ENCODE measurements at places on chromosomes 3 and 15. TPM values are rescaled to one million over a fixed set of nuclear protein-coding genes. Genes with fewer than 3 reads are reported as not detected.

Gene IL16
- 0.36 TPM for total RNA-seq

Gene PSTPIP1
- total RNA-seq: not detected

Gene POLQ
- 1.3 TPM for total RNA-seq

Gene TMEM266
- total RNA-seq: 0.36 TPM

Gene SHQ1
- total RNA-seq: 28.0 TPM

Gene TLNRD1
- total RNA-seq: 24.3 TPM

Gene HYAL1
- total RNA-seq: 0.27 TPM

Gene GOLGA6L7
- total RNA-seq: not detected

DNA sequence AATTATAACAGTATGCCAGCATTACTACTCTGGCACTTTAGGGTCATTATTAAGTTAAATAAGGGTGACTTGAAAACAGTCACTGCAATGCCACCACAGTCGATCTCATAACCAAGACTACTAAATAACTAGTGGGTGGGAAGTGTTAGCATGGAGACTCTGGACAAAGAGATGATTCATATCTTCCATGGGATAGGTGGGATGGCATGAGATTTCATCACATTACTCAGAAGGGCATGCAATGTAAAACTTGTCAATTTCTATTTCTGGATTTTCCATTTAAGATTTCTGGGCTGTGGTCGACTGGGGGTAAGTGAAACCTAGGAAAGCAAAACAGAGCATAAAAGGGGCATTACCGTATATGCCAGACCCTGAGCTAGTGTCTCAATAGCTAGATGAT is 538.9 kb upstream of the GRM7 start:
- no peak for DNase-seq

DNA sequence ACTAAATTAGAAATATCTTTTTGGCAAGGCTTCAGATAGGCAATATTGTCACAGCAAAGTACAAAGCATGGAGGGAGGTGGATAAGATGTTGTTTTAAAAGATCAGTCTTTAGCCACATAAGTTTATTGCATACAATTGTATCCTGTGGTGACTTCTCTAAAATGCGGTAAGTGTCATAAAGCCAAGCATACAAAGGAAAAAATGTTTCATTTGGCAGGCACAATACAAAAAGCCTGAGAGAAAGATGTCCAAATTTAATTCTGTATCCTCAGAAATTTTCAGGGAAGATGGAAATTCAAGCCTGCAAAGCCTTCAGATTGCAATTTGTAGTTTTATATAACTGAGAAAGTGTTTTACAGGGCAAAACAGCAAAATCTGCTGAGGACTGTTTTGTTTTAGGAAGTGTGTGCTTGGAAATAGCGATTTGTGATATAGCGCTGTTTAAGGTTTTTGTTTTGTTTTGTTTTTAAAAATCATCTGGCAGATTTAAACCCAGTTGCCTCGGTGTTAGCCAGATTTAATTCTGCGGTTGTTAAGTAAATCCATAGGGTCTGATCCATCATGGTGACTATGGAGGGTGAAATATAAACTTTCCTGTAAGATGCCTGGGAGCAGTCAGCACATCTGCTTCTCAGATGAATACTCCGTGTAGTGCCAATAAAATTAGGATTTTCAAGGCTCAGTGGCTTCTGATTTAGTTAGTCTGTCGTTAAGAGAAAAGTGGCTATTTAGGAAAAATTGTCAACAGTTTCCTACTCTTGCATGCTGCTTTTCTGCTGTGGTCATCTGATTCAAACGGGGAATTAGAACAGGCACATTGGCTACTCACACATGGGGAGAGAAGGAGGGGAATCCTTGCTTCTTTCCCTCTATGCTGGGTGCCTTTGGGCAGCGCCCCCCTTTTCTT is 8.0 kb downstream of the KAT2B start:
- DNase-seq: no peak

- DNase-seq: peak; percentile 47
Measured at GRCh38 chr15:38535491-38536200, 29.0 kb downstream of the RASGRP1 start.

- no peak for DNase-seq
Measured at GRCh38 chr15:78255421-78256043, 8.8 kb upstream of the DNAJA4 start.

GRCh38 chr3:191358929-191359328 is 28.6 kb upstream of the UTS2B start:
- DNase-seq: no peak

- peak; percentile 77 for DNase-seq
Measured at GRCh38 chr15:32861761-32862160, 144.0 kb downstream of the GREM1 start.

DNA sequence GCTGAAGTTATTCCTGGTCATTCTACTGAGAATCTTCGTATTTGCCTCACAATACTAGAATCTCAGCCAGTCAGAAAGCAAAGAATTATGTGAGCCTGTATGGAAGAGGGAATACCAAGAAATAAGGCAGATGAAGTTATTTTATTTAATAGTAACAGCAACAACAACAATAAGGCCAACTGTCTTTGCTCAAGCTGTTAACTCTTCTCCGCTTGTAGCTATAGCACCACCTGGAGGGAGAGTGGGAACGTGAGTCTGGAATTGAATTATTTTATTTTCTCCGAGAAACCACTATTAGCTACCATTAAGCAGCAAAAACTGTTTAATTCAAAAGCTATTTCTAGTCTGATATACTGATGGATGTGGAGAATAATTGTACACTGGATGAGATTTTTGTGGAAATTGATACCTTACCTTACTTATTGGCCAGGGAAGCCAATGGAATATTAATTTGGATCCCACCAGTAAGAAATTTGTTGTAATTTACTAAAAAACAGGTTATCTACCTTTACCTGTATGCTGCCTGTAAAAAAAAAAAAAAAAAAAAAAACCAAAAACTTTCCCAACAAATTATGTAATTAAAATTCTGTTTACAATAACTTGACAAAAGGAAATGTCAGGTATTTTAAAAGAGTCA is 50.1 kb downstream of the CALML4 start:
- DNase-seq: peak; percentile 40

- DNase-seq: peak; percentile 23
Measured at GRCh38 chr3:50126287-50127211, 28.6 kb upstream of the SEMA3F start.

- no peak for DNase-seq
Measured at GRCh38 chr3:7204848-7205156, 343.9 kb downstream of the GRM7 start.

DNA sequence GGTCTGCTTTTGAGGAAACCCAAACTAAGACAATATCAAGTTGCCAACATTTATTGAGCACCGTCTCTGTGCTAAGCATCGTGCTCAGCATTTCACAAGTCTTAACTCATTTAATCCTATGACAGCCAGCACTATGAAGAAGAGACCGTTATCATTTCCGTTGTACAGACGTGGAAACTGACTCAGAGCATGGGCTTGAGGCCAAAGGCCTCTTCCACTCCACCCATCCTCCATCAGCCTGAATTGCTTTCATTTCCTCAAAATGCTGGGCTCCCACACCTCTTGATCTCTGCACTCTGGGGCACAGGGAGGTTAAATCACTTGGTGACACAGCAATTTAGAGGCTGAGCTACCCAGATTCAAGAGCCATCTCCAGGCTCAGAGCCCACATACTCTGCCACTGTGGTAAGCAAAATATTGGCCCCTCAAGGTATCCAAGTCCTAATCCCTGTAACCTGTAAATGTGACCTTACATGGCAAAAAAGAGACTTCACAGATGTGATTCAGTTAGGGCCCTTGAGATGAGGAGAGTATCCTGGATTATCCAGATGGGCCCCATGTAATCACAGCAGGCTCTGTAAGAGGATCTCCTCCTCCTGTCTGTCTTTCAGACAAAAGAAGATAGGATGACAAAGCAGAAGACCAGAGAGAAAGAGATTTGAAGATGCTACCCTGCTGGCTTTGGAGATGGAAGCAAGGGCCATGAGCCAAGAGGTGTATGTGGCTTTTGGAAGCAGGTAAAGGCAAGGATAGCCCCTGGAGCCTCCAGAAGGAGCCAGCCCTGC is 24.3 kb upstream of the FLNB start:
- peak; percentile 86 for DNase-seq

DNA sequence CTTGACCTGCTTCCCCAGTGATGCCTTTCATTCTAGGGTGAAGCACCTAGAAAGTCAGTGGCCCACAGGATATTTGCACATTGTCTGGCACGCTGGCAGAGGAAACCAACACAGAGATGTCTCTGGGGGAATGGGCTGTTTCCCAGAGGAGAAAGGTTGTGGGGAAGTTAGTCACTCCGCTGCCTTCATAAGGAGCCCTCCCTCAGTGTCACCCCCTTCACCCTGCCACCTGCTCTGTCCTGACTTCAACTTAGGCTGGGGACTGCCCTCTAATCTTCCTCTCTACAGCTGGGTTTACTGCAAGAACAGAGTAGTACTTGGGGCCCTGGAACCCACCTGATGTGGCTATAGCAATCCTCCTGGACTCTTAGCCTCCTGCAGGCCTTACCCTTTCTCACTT is 5.7 kb downstream of the KLHDC8B start:
- no peak for DNase-seq

DNA sequence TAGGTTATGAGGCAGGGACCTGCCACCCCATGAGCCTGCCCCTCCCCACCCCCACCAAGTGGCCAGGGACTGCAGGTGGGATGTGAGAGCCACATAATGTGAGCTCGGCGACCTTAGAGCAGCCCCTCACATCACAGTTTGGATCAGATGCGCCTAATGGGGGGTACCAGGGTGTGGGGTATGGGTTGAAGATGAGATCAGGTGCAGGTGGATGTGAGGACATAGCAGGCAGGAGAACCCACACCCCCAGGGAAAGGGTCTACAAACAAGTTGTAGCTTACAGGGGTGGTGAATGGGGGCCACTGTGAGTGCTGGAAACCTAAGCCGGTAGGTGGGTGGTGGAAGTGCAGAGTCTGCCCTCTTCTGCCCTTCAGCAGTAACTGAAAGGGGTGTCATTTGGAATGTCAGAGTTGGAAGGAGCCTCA is 94.0 kb downstream of the CORO2B start:
- DNase-seq: no peak

GRCh38 chr15:44715142-44715796 is 4.0 kb downstream of the B2M start:
- no peak for DNase-seq

DNA sequence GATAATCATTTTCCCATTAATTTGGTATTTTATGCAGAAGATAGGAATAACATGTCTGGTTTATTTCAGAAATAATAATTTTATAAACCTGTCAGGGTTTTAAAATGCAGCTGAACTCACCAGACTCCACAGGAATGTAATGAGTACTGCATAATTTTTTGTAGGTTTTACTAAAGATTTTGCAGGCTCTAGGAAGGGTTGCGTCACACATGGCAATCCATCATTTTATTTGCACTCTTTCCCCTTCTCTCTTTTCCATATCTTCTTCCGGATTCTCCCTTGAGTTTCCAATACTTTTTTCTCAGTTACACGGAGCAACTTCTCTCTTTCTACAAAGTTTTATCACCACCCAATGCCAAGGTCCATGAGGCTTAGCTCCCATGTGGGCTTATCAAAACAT is 234.7 kb downstream of the NFKBIZ start:
- DNase-seq: peak; percentile 58

DNA sequence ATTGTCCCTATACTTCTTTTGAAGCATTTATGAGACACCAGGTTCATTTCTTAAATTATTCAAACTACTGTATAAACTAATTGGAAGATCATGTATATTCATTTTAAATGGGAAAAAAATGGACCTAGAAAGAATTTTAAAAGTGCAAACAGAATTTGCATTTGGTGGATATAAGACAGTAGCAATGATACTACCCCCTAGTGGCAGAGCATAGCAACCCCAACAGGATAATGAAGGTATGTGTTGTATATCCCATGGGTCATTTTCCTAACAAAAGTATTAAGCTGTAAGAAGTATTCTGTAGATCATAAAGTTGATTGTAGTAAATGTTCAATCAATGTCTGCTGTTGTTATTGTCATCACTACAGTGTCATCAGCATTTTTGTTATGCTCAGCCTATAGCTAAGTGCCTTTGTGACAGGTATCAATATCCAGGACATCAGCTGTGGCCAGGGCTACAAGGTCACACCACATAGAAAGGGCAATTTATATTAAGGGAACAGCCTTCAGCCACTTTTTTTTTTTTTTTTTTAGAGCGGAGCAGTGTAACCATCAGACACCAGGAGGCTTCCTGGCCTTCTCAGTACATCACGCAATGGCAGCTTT is 175.8 kb downstream of the FOXB1 start:
- peak; percentile 23 for DNase-seq

GRCh38 chr3:188294113-188294512 is 140.2 kb downstream of the LPP start:
- DNase-seq: no peak

- no peak for DNase-seq
Measured at GRCh38 chr3:7749931-7750695, 751.5 kb upstream of the LMCD1 start.

DNA sequence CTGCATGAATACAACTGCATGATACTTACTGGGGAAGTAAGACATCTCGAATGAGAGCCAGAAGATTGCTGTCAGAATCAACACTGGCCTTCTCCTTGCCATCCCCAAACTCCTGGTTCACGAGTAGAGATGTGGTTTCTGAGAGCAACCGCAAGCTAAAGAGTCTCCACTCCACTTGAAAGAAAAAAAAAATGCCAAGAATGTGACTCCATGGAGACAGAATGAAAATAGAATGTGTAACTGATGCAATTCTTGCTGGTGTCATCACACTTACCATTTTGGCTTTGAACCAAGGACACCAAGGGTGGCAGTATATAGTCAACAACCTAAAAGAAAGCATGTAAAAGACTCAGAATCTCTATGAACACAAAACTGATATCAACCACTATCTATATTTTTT is 280.4 kb downstream of the ULK4 start:
- DNase-seq: peak; percentile 97

- no peak for DNase-seq
Measured at GRCh38 chr15:31448635-31448979, 122.0 kb downstream of the KLF13 start.

DNA sequence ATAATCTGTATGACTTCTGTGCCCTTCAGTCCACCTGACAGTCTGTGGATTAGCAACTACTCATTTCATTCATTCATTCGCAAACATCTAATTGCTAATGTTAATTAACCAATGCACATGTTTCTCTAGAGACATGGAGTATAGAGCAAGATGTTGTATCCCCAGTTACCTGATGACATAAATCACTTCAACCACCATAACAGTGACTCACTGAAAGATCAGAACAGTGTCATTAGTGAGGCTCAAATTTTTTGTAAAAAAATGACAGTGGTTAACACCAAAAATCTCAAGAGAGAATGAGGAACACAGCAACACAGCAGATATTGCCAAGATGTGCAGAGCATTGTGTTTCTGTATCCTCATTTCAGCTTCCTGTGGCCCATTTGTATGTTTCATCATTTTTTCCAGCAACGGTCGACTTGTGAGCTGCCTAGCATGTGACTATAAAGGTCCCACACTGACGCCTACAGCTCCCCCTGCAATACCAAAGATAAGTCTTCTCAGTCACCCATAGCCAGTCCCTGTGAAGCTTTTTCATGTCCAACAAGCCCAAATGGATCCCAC is 3.7 kb upstream of the PLD1 start:
- DNase-seq: peak; percentile 85

DNA sequence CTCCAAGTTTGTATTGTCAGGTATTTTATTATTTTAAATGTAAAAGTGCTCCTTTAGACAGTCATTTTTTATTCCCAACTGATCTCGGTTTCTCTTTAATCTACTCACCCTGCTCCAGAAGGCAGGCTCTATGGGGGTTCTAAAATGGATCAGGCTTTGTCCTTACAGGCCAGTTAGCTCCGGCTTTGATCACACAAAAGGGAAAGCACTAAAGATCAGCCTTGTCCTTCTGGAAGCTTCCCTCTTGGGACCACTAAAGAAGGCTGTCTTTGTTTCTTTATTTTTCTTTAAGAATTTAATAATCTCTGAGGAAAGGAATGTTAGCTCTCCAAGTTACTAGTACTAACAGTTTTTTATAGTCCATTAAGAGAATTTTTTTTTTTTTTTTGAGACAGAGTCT is 560.5 kb upstream of the ZNF717 start:
- no peak for DNase-seq
